ENCODE measurements at places on chromosomes 1 and 21.

- DNase-seq, result no peak
These were observed 2.9 kb downstream of the AGPAT3 start for GRCh38 chr21:43867948-43868347.

DNA sequence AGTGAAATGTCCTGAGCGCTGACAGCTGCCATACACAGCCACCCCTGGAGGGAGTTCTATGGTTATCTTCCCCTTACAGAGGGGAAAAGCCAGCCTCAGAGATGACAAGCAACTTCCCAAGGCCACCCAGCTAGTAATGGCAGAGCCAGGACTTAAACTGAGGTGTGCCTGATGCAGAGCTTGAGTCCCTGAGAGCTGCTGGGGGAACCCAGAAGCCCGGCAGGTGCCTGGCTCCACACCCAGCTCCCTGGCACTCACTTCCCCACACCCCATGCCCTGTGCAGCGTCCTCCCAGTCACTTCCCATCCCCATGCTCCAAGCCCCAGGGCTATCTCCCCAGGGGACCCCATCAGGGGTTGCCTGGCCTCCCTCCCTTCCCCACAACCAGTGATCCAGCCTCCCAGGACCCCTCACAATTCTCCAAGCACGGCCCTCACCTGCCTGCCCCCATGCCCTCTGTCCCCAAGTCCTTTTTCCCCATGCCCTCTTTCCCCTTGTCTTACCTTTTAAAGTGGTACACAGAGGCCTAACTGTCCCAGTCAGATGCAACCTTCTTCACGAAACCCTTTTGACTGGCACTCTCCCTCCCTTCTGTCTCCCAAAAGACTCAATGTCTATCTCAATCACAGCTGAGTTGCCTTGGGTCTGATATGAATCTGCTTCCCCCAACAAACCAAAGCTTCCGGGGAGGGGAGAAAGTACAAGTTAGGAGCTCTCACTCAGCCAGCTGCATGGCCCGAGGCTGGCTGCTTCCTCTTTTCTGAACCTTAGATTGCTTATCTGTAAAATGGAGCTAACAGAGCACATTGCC is 39.8 kb upstream of the LRP8 start:
- DNase-seq, result peak; percentile 43

DNA sequence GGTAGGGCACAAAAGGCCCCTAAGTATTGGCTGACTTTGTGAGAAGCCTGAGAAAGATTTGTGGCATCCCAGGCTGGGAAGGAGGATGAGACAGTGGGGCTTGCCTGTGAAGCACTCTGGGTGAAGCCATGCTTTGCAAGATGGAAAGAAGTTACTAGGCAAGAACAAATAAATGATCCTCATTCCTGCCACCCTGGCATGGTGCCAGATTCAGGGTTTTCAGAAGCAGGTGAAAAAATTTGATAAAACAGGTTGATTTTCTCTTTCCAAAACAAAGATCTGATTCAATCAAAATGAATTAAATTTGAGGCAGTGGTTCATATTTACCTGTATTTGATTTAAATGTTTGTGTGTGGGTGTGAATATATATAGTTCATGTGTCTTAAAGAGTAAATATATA is 386.9 kb upstream of the PROX1 start:
- DNase-seq, result no peak

GRCh38 chr21:24870633-24871032 is 736.6 kb downstream of the MRPL39 start:
- no peak for DNase-seq

DNA sequence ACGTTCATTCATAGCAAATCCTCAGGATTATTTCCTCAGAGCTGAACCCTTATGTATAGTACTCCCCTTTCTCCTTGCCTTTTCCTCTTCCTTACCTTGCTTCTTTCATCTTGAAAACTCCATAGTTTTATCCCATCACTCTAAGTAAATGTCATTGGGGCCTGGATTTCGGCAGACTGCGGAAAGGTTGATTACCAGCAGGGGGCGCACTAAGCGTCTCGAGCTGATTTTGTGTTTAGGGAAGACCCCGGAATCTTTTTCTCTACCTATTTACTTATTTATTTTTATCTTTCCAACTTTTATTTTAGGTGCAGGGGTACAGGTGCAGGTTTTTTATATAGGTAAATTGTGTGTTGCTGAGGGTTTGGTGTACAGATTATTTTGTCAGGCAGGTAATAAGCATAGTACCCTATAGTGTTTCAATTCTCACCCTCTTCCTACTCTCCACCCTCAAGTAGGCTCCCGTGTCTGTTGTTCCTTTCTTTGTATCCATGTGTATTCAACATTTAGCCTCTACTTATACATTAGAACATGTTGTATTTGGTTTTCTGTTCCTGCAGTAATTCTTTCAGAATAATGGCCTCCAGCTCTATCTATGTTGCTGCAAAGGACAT is 11.4 kb upstream of the MTARC1 start:
- DNase-seq, result peak; percentile 86

Data from endodermal cell (in vitro differentiated cells).